ENCODE measurements at places on chromosomes 3 and 15. TPM values are rescaled to one million over a fixed set of nuclear protein-coding genes. Genes with fewer than 3 reads are reported as not detected.
A peak's percentile ranks its signal among the peaks of the same experiment; 100 is the strongest.

The ETV5 gene
- polyA plus RNA-seq, result 15.0 TPM

DNA sequence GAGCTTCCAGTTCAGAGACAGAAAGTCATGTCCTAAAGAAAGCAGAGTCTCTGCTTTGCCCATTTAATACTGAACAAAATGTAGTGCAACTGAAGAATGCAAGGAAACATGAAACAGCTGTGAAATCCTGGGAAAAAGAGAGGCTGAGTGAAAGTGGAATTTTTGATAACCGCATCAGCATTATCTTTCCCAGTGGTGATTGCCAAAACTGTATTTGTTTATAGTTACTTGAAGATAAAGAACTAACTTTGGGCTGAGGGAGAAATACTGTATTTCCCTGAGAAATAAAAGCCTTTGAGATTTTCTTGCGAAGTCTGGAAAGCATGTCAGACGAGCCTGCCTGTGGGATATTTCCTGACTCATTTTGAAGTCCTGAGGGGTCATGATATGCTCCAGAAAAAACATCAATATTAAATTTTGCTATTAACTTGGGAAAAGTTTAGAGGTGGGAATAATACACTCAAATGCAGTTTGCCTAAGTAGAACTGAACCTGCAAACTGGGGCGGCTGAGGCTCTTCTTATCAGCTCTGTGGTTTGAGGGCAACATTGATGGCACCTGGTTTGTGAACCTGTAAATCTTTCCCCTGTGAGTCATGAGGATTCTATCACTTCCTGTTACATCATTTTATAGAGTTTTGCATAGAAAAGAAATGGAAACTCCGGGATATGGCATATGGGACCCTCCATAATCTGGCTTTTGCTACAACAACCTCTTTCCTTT, 855.3 kb downstream of the MCTP2 start:
- DNase-seq, result peak; percentile 40

The PTX3 gene
- polyA plus RNA-seq, result 28.7 TPM

- DNase-seq, result no peak
Observed at GRCh38 chr15:90539789-90540188, 10.1 kb downstream of the CRTC3 start.

The NANOGP8 gene
- polyA plus RNA-seq, result not detected

The MORC1 gene
- polyA plus RNA-seq, result 2.8 TPM

The CCDC13 gene
- polyA plus RNA-seq, result not detected

DNA sequence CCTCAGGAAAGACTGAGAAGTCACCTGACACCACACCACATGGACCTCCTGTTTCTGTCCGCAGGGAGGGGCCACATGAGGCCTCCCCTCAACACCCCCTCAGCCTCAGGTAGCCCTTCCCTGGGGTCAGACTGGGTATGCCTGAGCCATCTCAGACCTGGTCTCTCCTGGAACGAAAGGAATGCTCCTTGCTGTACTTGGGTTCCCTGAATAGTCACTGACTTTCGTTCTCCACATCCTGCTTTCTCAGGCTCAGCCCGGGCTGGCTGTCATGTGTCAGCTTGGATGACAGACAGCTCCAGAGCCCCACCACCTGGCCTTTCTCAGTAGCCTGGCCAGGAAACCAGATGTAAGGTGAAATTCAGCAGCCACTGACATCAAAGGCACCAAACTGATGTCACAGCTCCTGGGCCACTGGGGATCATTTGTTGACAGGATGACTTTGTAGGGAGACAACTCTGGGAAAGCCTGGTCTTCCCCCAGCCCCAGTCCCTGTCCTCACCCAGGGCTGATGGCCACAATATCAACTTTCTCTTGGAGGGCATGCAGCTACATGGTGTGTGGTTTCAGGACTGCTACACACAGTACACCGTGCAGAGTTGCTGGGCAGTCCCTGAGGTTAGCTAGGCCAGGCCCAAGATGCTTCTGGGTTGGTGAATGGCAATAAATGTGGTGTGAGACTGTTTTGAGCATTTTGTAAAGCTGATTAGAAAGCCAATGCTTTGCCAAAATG, 141.4 kb upstream of the MRPS22 start:
- peak; percentile 78 for DNase-seq

The TYRO3 gene
- polyA plus RNA-seq, result 99.8 TPM

The LCTL gene
- 1.8 TPM for polyA plus RNA-seq

DNA sequence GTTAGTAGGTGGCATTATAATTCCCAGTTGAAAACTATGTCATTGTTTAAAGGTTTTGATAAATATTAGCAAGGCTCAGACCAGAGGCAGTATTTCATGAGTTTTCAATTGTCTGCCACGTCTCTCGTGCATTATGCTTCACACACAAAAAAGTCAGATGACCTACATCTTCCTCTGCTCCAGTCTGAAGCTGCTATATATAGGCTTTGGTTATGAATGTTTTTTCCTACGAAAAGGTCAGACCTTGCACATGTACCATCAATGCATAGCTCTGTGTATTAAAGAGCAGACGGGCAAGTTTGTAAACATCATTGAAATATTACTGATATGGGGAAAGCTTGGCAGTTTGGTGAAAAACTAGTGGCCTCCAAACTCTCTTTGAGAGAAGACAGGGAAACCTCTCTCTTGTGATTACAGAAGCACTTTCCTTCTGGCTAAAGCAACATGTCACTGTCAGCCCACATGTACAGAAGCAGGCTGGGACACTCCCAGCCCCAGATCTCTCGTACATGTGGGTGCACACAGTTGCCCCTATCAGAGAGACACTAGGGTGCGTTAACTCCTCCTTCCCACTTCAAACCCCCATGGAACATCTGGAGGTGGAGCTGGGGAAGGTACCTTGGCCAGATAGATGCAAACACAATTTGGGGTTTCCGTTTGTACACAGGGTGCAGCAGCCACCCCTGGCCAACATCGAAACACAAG, 184.0 kb upstream of the BCL6 start:
- no peak for DNase-seq

GRCh38 chr3:145383416-145383815, 777.6 kb downstream of the PLOD2 start:
- no peak for DNase-seq

DNA sequence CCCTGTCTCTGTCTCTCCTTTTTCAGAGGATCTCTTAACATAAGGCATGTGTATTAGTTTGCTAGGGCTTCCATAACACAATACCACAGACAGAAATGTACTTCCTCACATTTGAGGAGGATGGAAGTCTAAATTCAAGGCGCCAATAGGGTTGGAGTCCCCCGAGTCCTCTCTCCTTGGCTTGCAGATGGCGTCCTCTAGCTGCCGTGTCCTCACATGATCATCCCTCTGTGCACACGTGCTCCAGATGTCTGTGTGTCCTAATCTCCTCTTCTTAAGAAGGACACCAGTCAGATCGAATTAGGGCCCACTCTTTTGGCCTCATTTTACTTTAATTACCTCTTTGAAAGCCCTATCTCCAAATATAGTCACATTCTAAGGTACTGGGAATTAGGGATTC, 23.0 kb upstream of the BFSP2 start:
- no peak for DNase-seq

DNA sequence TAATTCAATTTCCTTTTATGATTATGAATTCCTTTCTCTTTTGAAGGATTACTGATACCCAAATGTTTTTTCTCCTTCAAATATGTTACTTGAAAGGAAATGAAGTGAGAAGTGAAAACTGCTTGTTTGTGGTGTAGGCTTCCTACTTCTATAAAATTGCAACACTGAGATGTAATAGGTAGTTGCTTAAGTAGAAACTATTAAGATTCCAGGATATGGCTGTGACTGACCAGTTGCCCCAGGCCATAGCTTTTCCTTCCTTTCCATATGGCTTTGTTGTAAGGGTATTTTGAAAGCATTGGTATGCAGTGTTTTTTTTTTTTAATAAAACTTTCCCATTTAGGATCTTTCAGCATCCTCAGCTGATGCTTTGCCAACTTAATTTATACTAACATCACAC, 28.5 kb downstream of the DNAJC13 start:
- no peak for DNase-seq

DNA sequence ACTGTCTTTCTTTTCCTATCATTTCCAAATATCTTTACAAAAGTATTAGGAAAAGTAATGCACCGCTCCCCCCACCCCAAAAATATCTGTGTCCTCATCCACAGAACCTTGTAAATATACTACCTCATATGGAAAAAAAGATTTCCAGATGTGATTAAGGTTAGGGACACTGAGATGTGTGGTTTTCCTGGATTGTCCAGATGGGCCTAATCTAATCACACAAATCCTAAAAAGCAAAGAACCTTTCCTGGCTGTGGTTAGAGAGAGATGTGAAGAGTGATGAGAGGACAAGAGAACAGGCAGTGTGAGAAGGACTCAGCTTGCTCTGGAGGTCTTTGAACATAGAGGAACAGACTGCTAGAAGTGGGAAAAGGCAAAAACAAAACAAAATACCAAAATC, 77.7 kb downstream of the ROBO1 start:
- DNase-seq, result no peak

GRCh38 chr3:59978979-59979378, 929.2 kb upstream of the CFAP20DC start:
- DNase-seq, result no peak

The PRRT3 gene
- 2.0 TPM for polyA plus RNA-seq

DNA sequence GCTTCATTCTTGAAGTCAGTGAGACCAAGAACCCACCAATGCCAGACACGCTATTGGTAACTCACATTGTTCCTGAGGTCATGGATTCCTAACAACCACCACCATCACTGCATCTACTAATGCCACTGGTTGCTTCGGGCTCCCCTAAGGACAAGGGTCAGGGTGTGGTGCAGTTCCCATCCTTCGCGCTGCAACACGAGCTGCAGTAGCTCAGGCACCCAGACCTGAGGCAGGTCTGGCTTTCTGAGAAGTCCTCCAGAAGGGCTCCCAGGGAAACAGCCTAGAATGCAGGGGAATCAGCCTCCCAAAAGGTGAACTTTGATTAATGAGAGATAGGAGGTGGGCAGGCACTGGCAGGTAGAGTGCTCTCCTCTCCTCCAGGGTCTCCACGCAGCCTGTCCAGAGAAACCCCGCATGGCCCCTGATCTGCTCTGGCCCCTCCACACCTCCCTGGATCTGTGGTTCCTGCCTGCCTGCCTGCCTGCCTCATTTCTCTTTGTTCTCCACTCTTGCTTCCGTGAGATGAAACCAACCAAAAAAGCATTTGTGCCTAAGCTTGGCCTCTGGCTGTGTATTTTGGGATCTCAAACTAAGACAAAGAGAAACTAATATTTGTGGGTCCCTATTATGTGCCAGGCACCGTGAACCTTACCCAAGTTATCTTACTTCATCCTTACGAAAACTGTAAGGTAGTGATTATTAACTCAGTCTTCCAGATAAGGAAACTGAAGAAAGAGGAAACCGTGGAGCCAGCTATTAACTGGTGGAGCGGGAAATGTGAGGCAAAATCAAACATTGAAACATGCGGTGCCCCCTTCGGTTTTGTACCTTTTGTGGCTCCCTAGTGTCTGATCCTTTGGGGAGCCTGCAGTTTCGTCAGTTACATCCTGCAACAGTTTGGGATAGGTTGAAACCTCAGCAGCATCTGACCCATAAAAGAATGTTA, 43.9 kb upstream of the USP3 start:
- DNase-seq, result no peak

The LXN gene
- polyA plus RNA-seq, result 24.8 TPM

The GABRR3 gene
- polyA plus RNA-seq, result not detected

- peak; percentile 96 for DNase-seq
Observed at GRCh38 chr15:69413822-69414700, at the start of gene KIF23. Gene KIF23, plus strand, starts transcription at chr15:69414349. Its CDS starts 117 bp downstream, at chr15:69414466.

The FBXO40 gene
- not detected for polyA plus RNA-seq

DNA sequence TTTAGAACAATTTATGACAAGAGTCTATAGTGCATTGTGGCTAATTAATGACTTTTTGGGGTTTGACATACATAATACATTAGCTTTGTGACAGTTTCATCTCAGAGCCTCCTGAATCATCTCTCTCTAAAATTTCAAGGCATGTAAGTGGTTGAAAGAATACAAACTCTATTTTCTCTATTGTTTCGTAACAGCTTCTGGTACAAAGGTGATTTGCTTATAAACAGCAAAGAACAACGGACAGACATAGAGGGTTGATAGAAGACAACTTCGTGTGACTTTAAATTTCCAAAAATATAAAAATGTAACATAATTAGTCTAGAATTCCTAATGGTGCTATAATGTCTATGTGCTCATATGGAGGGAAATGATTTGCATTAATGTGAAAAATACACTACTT, 21.3 kb downstream of the CNTN3 start:
- DNase-seq, result no peak

The MCCC1 gene
- 37.7 TPM for polyA plus RNA-seq

DNA sequence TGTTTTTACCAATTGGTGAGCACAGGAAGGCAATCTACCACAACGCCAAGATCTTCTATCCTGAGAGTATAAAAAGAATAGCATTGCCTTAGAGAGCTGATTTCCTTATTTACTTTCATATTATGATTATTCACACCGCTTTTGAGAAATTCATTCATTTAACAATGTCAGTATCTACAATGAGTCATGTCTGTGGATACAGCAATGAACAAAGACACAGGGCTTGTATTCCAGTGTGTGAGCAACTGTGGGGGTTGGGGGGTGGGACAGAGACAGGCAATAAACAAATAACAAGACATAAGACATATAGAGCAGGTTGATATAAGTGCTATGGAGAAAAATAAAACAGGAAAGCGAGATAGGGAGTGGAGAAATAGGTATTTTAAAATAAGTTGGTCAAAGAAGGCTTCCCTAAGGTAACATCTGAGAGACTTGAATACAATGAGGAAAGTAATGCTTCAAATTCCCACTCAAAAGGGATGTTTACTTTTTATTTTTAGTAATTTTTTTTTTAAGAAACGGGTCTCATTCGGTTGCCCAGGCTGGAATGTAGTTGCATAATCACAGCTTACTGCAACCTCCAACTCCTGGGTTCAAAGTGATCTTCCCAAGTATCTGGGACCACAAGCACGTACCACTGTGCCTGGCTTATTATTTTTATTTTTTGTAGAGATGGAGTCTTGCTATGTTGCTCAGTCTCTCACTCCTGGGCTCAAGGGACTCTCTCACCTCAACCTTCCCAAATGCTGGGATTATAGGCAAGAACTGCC, 45.7 kb downstream of the PGBD4 start:
- DNase-seq, result no peak

DNA sequence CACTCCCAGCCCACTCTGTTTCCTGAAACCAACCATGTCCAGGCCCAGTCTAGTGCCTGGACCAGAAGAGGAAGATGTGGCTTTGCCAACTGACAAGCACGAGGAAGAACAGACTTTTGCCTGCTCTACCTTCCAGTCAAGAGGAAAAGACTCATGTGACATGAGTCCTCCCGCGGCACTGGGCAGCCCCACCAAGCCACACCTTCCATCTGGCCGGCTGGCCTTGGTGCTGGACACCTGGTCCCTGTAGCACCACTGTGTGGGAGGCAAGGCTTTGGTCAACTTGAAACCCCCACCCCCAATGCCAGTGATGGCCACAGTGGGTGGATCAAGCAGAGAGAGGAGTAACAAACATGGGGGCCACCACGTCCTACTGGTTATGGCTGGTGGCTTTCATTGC, 12.5 kb downstream of the CHDH start:
- DNase-seq, result no peak

DNA sequence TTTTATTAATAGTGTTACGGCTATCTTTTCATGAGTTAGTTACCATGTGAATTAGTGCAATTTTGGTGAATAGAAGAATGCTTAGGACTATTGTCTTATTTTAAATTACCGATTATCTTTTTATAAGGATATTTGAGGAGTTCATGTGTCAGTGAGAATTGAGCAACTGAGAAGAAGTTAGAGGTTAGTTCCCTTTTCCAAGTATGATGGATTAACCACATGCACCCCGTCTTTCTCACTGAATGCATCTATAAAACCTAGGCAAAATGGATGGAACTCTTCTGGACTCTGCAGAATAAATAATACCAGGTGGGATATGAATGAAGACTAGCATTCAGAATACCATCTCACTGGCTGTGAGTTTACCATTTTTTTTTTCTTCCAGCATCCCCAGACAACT, 74.3 kb downstream of the TCF12 start:
- no peak for DNase-seq
